Fibroblast of skin of abdomen (primary cell): ENCODE measurements at places on chromosomes 6 and 20.
A peak's percentile ranks its signal among the peaks of the same experiment; 100 is the strongest.

DNA sequence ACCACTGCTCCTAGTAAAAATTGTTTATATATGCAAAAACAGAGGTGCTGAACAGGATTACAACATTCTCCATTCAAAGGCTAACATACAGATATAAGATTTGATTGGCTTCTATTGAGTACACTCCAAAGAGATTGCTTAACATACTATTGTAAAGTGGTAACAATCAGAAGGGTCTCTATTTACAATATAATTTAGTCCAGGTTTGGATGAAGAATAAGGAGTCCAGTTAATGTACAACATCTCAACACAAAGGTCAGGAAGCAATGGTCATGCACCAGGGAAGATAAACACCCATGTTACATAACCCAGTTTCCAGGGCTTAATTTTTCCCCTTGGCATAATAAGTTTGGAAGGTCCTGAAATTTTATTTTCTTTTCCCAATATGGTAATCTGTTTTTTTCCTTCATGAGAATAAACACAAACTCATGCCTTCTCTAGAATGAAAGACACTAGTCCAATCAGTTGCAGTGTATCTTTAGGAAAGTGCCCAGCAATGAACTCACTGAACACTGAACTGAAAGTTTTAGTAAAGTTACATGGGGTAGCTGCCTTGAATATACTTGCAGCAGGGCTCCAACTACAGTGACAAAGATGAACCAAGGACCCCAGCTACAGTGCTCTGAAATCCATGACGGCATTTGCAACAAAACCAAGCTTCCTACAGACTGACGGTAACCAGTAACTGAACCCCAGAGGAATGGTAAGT, 255.3 kb upstream of the GJE1 start:
- DNase-seq = no peak

DNA sequence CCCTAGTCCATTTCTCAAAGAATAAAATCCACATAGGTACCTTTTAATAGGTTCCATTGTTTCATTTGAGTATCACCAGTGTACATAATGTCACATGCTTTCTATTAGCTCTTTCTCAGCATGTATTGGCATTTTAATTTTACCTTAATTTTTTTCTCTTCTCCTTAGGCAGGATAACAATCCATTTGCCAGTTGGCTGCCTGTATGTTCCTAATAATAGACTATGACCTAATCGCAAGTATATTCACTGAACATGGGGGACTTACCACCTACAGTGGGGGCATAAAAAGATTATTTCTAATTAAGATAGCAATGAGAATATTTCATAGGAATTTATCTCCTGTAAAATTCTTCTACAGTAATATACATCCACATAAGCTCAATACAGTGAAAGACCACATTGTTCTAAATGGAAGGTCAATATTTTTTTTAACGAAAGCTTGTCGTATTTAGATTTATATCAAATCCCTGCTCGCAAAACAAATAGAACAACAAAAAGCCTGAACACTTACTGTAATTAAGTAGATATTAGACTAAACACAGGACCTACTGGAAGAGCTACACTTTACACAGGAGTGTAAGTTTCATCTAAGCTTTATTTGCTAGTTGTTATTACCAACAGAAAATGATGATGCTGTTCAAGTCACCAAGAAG, 76.4 kb downstream of the OGFRL1 start:
- no peak for DNase-seq

- DNase-seq = peak; percentile 20
Observed at GRCh38 chr6:8000188-8000596, 64.0 kb downstream of the BLOC1S5 start.

DNA sequence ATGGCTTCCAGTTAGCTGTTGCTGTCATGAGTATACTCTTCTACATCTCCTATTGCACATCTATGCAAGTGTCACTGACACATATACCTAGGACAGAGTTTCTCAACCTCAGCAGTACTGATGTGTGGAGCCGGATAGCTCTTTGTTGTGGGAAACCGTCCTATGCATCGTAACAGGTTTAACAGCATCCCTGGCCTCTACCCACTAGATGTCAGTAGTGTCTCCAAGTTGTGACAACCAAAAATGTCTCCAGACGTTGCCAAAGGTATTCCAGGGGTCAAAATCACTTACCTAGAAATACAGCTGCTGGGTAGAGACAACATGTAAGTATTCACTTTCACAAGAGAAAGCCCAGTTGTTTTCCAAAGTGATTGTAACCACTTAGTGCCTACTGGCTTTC, 637.6 kb downstream of the RNF144B start:
- peak; percentile 44 for DNase-seq

DNA sequence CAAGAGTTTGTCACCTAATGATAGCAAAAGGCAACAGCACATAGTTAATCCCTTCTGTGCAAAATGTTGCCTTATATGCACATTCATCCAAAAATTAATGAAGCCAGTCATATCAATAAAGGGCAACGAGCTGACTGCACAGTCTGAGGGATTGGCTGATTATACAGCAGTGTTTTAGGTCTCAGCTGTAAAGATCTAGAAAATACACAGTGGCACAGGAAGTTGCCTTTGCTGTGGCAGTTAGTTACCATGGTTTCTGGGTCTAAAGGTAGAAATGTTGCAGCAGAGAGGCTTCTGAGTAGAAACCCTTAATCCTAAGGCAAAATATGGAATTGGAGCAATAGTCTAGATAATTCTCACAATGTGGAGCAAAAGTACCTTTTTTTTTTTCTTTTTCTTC, 89.7 kb downstream of the SMPDL3A start:
- no peak for DNase-seq

DNA sequence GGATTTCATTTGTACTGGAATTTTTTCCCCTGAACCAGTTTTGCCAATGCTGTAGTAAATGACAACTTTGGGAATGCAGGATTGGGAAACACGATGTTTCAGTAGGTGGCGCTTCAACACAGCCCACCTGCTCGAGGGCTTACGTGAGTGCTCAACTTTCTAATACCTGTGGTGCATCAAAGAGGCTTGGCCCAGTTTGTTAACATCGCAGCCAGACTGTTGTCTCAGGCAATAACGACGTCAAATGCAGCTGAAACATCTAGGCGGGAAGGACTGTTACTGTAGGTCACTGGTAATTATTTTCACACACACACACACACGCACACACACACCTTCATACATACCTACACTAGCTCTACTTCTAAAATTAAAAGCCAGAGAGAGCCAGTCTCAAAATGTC, 815.5 kb upstream of the SLC35B3 start:
- DNase-seq = peak; percentile 33

DNA sequence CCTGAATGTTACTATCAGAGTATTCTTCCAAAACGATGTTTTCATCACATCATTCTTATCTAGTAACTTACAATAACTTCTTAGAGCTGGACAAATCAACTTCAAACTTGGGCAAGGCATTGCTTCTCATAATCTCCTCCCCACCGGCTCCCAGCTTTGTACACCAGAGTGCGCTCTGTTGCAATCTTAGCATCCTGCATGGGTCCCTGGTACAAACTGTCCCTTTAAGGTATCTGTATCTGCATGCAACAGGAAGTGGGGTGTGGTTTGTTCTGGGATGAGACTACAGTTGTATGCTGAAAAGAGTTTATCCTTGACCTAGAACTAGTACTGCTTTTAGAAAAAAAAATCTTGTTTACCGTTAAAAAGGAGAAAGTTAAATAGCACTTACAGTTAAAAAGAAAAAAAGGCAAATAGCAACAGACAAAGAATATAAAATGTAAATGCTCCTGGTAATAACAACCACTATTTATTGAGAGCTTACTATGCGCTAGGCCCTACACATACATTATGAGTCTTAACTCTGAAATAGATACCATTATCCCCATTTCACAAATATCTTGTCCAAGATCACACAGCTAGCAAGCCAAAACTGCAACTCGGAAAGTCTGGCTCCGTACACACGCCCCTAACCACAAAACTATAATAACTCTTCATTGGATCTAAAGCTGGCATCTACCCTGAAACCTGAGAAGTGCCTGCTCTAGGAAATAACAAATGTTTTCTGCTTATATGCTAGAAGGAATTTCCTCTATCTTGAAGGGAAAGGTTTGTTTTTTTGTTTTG, 9.8 kb upstream of the HECA start:
- DNase-seq = peak; percentile 62

- peak; percentile 65 for DNase-seq
Observed at GRCh38 chr6:43809417-43810305, 39.6 kb downstream of the VEGFA start.

GRCh38 chr6:160950507-160950906, 41.1 kb upstream of the MAP3K4 start:
- no peak for DNase-seq

DNA sequence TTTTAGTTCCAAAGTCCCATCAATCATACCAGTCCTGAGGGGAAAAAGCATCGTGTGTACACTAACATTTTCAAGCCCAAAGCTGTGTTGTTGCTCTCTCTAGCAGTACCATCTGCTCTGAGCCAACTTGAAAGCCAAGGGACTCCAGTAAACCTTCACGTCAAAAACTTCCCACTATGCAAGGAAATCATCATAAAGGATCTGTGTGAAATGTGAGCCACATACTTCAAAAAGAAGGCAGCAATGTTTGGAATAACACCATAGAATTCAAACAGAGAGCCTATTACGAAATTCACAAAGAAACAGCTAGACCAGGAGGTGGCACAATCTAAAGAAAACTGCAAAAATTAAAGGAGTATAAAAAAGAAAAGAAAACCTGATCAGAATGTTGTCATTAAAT, 399.8 kb upstream of the EPHA7 start:
- no peak for DNase-seq

GRCh38 chr6:45222380-45222779, 105.8 kb upstream of the RUNX2 start:
- DNase-seq = no peak

- no peak for DNase-seq
Observed at GRCh38 chr6:6711031-6711785, 122.7 kb downstream of the LY86 start.

- DNase-seq = no peak
Observed at GRCh38 chr20:1075616-1076015, 42.8 kb upstream of the PSMF1 start.

DNA sequence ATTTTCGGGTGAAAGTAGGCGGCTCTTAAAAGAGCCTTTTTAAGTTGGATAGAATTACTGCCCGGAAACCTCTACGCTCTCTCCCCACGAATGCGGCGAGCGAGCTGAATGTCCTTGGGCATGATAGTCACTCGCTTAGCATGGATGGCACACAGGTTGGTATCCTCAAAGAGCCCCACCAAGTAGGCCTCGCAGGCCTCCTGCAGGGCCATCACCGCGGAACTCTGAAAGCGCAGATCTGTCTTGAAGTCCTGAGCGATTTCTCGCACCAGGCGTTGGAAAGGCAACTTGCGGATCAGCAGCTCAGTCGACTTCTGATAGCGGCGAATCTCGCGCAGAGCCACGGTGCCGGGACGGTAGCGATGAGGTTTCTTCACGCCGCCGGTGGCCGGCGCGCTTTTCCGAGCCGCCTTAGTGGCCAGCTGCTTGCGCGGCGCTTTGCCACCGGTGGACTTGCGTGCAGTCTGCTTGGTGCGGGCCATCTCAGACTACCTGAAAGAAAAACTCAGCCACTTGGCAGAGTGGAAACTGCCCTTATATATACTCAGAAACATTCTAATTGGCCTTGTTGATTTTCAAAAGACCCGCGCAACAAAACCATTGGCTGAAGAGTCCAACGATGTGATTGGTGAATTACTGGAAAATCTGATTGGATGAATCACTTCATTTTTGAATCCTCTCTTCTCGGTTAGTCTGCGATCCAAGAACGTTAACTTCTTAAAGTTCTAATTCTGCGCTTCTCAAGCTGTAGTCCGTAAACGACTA, 93.9 kb upstream of the BTN3A2 start:
- DNase-seq = peak; percentile 91

DNA sequence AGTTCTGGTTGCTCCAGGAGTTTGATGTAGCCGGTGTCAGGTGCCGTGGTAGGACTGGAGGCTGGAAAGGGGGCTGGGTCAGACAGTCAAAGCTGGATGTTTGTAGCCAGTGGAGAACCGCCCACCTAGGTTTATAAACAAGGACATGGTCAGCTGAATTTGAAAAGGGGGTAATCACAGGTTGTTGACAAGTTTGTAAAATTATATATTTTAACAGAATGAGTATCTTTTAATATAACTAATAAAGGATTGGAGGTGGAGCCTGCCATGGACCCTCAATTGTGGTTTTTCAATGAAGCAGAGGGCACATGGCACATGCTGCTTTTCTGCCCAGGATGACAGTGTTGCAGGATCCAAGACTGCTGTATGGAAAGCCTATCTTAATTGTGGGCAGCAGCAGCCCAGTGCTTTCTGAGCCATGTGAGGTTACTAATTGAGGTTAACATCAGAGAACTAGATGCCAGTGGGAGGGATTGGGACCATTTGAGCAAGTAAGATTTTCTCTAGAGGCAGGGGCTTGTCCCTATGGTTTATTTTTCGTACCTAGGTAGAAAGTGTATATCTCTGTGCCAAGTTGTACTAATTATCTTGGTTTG, 9.7 kb downstream of the HECA start:
- DNase-seq = no peak
